Left lung (tissue), 14 donors: ENCODE measurements at places on chromosomes 11 and 22. TPM values are rescaled to one million over a fixed set of nuclear protein-coding genes. Genes with fewer than 3 reads are reported as not detected.

DNA sequence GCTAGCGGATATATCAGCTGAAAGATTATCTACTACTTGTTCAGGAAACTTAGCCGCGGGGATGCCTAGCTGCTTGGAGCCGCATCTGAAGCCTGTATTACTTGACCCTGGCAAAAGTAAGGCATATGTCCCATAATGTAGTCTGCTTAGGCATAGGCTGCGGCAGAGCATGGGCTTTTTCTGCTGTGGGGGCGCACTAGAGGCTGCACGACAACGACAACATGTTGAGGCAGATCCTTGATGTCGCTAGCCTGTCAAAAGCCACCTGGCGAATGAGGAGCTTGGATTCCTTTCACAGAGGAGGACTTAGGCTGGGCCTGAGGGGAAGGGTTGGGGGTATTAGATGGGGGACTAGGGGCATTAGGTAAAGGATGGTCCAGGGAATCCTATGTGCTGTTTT is 1.1 kb upstream of the OR52N2 start:
- no peak for DNase-seq

GRCh38 chr11:66842896-66843775 is at the start of gene RCE1:
Gene RCE1 (plus strand): TSS chr11:66843441. CDS start chr11:66843456, 15 bp downstream.
- DNase-seq: peak; percentile 89

GRCh38 chr11:68037411-68038225 is 1.2 kb upstream of the TCIRG1 start:
- peak; percentile 75 for DNase-seq

DNA sequence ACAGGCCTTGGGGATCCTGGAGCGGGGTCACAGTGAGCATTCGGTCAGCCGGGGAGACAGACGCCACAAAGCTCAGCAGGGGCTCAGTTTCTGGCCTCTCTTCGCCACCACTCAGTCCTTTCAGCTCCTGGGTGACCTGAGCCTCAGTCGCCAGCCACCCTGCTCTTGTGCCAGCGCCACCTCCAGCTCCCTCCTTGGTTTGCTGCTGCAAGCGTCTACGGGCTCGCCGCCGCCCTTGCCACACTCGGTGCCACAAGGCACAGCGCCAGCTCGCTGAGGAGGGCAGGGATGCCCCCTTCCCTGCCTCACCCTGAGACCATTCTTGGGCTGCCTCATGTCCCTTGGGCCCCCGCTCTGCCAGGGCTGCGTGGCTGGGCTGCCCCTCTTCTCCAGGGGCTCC is 1.5 kb upstream of the EEF1G start:
- no peak for DNase-seq

DNA sequence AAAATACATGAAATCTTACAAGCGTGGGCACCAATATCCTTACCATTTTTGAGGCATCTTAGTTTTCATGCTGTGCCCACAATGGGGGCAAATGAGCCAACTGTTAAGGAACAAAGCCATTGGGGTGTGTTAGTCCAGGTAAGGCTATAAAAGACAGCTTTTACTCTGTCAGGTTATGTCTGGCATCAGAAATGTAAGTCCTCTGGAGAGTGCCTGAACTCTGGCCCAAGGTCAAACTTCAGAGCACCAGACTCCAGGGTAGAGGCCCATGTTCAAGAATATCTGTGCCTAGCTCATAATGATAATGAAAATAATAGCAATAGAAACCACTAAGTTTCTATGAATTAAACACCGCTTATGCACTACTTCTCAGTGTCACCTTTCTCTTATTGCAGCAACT is 105.5 kb downstream of the CSNK2A3 start:
- DNase-seq: no peak

Gene SYTL2
- polyA plus RNA-seq: 58.6 TPM

Gene TEX12
- polyA plus RNA-seq: not detected

Gene SNX19
- 40.5 TPM for polyA plus RNA-seq

Gene EI24
- polyA plus RNA-seq: 104 TPM

Gene TENM4
- polyA plus RNA-seq: 5.5 TPM
